ENCODE measurements at places on chromosomes 2 and 18. TPM values are rescaled to one million over a fixed set of nuclear protein-coding genes. Genes with fewer than 3 reads are reported as not detected.
A peak's percentile ranks its signal among the peaks of the same experiment; 100 is the strongest.

DNA sequence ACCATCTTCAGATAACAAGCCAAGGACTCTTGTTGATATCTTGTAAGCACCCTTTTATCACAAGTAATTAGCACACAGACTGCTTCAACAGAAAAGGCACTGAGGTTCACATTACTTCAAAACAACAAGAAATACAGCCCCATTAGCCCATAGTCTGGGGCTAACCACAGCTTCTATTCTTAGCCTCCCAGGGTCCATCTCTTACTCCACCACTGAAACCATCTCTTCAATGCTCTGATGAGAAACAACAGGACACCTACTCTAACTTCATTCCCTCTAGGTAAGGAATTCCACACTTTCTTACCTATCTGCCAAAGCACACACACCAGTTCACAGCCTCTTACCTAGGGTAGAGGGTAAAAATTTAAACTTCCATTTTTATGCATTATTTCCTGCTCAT, 26.4 kb upstream of the CYTIP start:
- no peak for DNase-seq

- DNase-seq: peak; percentile 20
These were observed 120.4 kb upstream of the NEDD4L start for GRCh38 chr18:57923611-57924010.

TIMM21 gene
- total RNA-seq: 26.8 TPM

GMPPA gene
- 23.2 TPM for total RNA-seq

GRCh38 chr2:108409768-108410167, 32.0 kb downstream of the SULT1C4 start:
- no peak for DNase-seq

TCF23 gene
- total RNA-seq: not detected

DNA sequence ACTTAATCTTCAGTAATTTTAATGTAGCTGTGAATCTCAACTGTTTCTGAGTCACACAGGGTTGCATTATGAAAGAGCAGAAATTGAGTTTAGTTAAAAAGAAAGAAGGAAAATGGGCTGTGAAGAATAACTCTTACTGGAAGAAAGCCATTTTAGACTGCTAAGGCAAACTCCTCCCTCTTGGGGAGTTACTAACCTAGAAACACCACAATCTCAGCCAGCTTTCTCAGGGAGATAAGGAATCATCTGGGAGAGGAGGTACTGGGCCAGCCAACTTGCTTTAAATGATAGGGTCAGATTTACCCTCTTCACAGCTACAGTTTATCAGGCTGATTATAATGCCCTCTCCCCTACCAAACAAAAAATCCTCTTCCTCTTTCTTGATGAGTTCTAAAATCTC, 119.5 kb downstream of the CCDC148 start:
- no peak for DNase-seq

DNA sequence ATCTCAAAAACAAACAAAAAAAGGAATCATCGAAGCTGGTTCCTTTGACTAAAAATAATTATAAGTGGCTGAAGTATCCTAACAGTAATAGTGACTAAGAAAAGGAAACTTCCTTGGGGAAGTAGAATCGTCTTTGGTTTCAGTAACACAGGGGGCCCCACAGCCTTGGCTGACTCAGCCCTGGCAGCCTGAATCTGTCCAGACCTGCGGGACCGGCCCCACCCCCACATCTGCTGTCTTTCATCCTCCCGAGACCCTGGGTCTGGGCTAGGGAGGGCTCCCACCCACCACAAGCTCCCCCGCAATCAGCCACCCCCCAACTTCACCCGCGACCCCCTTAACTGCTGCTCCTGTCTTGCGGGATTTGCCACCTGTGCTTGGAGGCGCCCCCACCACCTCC, 1452.6 kb upstream of the ACVR2A start:
- peak; percentile 10 for DNase-seq

DNA sequence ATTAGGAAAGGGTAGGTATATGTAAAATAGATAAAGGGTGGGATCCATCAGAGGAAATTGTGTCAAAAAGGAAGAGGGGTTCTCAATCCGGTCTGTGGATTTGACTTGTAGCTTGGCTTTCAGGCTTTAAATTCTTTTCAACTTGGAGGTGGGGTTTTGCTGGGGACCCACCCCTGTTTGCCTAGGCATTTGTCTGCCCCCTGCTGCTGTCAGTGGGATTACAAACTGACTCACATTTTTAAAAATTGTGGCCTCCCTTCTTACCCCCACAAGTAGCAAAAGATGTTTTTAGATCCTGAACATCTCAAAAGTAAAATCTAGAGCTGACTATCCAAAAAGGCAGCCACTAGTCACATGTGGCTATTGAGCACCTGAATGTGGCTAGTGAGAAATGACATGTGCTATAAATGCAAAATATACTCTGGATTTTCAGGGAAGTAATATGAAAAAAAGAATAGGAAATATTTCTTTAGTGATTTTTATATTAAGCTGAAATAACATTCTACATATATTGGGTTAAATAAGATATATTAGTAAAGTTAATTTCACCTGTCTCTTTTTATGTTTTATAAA, 178.9 kb downstream of the GFPT1 start:
- DNase-seq: no peak

- DNase-seq: peak; percentile 23
These were observed 10.8 kb upstream of the ERMN start for GRCh38 chr2:157336137-157337010.

DNA sequence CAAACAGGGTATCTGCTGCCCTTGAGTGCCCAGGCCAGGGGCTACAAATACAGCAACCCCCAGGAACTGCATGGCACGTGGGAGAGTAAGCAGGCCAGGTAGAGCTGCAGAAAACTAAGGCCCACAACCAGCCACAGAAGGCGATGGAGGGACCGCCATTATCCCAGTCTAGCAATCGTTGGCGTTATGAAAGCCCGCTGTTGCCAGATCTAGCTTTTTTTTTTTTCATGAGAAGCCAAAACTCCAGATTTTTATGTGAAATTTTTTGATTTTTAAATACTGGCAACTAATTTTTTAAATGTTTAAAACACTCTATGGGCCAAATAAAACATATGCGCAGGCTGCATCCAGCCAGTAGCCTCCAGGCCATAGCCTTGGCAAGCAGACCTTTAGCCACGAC, 59.8 kb downstream of the DNMT3A start:
- no peak for DNase-seq

DNA sequence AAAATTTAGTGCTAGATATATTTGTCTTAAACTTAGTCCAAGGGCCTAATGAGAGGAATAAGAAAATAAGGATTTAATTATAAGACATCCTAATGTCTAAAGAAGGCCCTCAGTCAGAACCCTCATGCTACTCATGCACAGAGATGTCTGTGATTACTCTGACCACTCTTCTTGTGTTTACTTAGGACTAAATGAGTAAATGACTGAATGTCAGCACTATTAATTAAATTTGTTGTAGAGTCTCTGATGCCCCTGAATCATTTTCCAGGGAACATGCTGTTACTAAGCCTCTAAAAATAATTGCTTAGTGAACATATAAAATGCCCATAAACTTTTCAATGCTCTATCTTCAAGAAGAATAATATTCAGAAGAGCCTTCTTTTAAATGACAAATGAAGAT, 32.4 kb downstream of the GULP1 start:
- DNase-seq: no peak

ERMN gene
- total RNA-seq: not detected
